Urothelium cell line (cell line): ENCODE measurements at places on chromosomes 13 and 19.

DNA sequence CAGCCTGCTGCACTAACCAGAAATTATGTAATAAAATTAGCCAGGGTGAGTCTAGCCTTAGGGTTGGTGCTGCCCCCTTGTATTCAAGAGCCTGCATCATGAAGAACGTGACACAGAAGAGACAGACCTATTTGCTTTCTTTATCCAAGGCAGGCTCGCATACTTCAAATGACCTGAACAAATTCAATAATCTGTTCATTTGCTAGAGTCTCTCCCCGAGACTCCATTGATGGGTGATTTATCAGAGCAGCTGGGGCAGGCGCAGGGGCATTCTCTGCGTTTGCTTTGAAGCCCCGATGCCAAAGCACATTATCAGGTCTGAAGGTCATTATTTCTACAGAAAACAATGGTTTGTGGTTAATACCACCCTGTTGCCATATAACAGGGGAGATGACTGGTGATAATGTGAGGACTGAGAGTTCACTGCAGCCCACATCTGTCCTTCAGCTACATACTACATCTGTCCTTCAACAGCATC lies 520.3 kb downstream of the DIAPH3 start:
- no peak for DNase-seq

- DNase-seq, result no peak
Measured at GRCh38 chr13:24133021-24133795, 27.3 kb upstream of the SPATA13 start.

- DNase-seq, result no peak
Measured at GRCh38 chr13:20451397-20451796, 74.3 kb downstream of the CRYL1 start.

- no peak for DNase-seq
Measured at GRCh38 chr13:80177327-80177726, 163.6 kb downstream of the SPRY2 start.

GRCh38 chr19:44845286-44845611 lies 848 bp upstream of the NECTIN2 start:
- DNase-seq, result no peak

DNA sequence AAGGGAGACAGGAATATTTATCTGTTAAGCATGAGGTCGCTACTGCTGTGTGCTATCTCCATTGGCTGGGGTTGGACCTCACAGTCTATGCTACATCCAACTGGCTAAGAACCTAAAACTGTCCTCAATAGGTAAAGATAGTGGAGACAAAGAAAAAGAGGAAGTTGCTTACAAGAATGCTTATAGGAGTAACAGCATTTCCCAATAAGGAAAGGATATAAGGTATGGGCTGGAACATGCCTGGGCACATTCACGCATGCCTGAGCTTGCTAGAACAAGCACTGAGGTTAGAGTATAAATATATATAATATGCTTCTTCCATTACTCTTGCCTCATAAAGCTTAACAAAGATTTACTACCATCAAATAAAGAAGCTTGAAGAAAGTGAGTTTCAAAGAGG lies 47.9 kb upstream of the CEACAM21 start:
- no peak for DNase-seq

DNA sequence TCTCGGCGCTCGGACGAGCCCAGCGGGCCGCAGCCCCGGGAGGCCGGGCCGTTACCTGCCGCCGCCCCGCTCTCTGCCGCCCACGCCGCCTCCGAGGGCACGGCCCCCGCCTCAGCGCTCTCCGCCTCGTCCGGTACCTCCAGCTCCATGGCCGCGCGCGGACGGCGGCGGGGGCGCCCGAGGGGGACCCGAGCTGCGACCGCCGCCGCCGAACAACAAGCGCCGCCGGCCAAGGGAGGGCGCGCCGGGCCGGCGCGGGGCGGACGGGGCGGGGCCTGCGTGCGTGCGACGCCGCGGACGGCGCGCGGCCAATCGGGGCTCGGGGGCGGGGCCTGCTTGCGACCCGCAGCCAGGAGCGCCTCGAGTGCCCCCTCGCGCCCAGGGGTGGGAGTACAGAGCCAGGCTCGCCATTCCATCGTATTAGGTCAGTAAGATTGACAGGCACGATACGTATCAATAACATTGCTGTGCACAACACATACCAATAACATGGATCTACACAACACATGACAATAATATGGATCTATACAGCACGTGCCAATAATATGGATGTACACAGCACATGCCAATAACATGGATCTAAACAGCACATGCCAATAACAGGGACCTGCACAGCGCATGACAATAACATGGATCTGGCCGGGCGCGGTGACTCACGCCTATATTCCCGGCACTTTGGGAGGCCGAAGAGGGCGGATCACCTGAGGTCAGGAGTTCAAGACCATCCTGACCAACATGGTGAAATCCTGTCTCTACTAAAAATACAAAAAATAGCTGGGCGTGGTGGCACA lies at the start of gene PIP5K1C:
PIP5K1C (minus strand) TSS at position 227 of the 791 bp plus-strand sequence; CDS start at position 149, 78 bp downstream.
- peak; percentile 94 for DNase-seq

DNA sequence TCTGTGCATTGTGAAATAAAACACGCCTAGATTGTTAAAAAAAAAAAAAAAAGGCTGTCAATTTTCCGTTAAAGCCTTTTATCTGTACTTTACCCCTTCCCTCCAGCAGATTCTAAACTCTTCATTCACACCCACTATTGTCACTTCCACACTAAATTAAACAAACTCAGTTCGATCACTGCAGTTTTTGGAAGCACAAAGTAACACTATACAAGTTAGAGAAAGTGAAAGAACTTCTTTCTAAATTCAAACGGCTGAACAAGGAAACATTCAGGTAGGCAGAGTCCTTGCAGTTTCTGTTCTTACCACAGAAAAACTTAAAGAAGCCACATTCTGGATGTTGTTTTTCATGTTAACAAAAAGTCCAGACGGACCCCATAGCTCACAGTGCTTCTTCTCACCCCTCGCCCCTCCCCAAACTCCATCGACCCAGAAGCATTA lies 27.5 kb upstream of the UBE2L5 start:
- no peak for DNase-seq

DNA sequence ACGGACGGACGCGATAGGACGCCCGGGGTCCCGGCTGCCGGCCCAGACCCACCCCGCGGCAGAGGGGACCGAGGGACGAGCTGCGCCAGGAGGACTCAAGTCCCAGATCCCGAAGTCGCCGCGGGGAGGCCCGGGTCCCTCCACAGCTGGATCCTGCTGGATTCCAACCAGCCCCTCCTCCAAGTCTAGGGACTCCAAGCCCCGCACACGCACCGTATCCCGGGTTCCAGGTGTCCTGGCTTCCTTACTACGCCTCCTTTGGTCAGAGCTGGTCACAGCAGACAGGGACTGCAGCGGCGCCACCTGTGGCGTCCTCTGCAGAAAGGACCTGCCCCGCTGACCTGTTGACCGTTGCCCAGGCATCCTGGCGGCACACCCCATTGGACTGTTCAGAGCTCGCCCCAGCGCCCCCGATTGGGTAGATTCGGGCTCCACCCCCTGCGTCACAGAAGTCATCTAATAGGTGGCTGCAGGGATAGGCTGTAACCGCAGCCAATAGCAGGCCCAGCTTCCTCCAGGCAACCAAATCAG lies 29.0 kb upstream of the ZNF709 start:
- DNase-seq, result no peak

- peak; percentile 44 for DNase-seq
Measured at GRCh38 chr13:112849500-112849899, 119.5 kb upstream of the MCF2L start.

- DNase-seq, result no peak
Measured at GRCh38 chr19:38360839-38361631, 13.3 kb upstream of the PSMD8 start.

DNA sequence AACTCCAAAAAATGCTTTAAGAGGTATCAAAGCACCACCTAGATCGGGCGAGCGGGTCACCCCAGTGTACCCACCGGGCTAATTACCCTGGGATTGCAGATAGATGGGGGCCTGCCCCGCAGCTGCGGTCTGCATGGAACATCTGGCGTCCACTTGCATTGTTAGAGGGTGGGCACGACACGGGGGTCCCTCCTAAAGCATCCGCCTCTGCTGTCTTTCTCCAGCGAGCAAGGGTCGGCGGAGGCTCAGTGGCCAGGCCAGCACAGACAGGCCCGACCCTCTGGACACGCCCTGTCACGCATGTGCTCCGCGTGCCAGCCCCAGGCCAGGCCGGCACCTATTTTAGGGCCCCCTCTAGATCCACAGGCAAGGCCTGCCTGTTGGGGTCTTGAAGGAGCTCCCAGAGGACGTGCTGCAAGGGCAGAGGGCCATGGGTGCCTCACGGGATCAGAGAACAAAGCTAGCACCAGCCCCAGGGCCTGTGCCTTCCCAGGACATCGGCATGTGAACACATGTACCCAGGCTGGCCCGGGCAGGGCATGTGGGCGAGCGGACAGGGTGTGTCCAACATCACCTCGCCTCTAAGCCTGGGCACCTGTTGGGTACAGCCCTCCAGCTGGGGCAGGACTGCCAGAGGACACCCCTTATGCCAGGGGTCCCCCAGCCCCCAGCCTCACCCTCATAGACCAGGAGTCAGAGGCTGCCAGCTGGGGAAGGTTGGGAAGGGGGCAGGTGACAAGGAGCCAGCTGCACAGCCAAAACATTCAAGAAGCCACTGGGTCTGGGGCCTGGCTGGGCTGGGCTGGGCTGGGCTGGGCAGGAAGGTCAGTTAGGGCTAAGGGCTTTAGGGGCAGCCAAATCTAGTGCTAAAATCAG lies 35.6 kb upstream of the NANOS3 start:
- DNase-seq, result no peak

DNA sequence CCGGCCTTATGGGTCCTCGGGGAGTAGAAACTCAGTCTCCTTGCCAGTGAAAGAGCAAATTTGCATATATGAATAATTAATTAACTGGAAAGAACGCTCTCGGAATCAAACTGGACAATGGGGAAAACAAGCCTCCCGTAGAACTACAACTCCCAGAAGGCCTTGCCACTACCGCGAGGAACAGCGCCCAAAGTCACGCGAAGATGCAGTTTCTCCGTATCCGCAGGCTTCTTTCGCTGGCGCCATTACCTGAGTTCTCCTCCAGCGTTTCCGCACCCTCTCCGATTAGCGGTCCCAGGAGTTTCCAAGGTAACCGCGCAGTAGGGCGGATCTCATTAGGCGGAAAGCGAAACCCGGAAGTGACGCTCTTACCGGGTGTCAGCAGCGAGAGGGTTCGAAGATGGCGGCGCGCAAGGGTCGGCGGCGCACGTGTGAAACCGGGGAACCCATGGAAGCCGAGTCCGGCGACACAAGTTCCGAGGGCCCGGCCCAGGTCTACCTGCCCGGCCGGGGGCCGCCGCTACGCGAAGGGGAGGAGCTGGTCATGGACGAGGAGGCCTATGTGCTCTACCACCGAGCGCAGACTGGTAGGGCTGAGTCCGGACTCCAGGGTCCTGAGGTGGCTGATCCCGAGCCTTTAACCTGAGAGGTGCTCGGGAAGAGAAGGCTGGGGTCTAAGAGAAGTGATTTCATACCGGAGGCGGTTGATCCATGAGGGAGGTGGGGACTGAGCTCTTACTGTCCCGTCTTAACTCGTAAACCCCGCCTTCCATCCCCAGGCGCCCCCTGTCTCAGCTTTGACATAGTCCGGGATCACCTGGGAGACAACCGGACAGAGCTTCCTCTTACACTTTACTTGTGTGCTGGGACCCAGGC lies at the start of gene GRWD1:
GRWD1 (plus strand) TSS at position 378 of the 876 bp plus-strand sequence; CDS start at position 401, 23 bp downstream.
- peak; percentile 93 for DNase-seq

GRCh38 chr13:106701771-106702341 lies 133.9 kb upstream of the ARGLU1 start:
- no peak for DNase-seq

GRCh38 chr13:77429320-77430142 lies 102.6 kb upstream of the MYCBP2 start:
- DNase-seq, result no peak

- DNase-seq, result peak; percentile 6
Measured at GRCh38 chr13:51479199-51479523, 26.3 kb upstream of the INTS6 start.

GRCh38 chr19:38534574-38534973 lies 83.2 kb downstream of the MAP4K1 start:
- DNase-seq, result no peak

- DNase-seq, result no peak
Measured at GRCh38 chr19:30441011-30441410, 68.8 kb downstream of the ZNF536 start.

- no peak for DNase-seq
Measured at GRCh38 chr13:28424541-28424940, 70.4 kb downstream of the FLT1 start.

DNA sequence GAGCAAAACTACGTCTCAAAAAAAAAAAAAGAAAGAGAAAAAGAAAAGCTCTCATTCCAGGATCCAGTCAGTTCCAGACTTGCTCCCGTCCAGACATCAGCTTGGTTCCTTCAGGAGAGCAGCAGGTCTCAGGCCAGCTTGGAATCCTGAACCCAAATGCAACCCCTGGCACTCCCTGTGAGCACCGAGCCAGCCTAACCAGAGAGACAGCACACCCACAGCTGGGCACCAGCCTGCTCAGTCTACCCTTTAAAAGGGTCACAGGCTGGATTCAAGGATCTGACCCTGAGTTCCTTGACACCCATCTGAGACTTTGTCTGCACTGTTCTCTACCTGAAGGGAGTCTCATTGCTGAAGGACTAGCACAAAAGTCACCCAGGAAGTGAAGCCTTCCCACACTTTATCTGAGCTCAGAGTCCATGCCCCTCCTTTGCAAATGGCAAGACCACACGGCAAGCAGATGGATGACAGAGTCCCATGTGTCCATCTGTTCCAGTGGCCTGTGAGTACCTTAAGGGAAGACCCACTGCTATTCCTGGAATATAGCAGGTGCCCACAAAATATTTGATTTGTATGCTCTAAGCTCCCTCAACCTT lies 1.4 kb downstream of the PEPD start:
- no peak for DNase-seq

DNA sequence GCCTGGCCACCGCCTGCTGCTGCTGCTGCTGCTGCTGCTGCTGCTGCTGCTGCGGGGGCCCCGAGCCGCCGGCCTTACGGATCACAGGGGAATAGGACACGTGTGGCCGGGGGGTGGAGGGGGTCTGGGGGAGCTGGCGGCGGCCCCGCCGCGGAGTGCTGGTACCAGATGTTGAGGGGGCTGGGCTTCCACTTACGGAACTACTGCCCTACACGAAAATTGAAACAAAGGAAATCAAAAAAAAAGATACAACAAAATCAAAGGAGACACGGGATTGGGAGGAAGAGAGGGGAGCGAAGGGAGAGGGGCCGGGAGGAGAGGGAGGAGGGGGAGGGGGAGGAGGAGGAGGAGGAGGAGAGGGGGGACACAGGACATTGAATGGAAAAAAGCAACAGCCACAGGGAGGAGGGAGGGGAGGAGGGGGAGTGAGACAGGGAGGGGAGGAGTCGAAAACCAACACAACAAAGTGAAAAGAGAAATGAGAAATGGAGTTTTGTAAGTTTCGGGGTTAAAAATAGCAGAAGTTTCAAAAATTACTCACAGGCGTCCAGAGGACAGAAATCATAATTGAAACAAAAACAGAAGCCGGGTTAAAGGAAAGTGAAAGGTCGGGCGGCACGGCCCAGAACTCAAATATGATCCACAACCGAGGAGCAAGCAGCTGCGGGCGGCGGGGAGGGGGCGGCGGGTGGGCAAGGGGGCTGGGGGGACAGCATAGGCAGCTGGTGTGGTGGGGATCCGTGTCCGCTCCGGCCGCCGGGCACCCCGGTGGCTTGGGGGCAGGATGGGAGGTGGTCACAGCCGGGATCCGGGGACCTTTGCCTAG lies 57.8 kb downstream of the IER2 start:
- DNase-seq, result no peak
